Hematopoietic multipotent progenitor cell treated with erythropoietin and hydrocortisone succinate and interleukin-3 and kit ligand, for 8 days (in vitro differentiated cells): ENCODE measurements at places on chromosomes 5 and 9.

DNA sequence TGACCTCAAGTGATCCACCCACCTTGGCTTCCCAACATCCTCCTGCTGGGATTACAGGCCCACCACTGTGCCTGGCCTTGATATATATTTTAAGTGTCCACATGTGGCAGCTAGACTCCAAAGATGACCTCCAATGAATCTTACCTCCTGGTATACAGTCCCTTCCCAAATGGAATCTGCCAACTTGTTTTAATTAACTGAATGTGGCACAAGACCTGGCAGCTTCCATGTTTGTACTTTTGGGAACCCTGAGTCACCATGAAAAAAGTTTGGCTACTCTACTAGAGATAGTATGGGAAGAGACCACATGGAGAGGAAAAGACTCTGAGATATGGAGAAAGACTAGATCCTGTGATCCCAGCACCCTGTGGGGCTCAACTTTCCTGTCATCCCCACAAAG lies 42.5 kb downstream of the CCL28 start:
- DNase-seq = no peak

- DNase-seq = no peak
Measured at GRCh38 chr5:102617191-102618187, 118.7 kb upstream of the SLCO6A1 start.

DNA sequence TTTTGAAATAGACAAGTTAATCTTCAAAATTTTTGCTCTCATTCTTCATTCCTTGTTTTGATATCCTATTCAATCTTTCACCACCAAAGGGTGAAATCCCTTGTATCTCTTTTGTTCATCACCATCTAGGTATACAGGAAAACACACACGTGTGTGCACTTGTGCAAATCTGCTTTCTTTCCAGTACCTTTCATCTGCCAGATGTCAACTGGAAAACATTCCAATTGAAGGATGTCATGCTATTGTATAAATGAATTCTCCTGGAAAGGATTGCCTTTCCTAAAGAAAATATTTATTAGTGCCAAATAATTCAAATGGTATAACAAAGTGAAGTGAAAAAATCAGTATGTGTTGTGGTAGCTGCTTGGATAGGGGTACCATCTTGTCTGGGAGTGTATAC lies 123.7 kb downstream of the RANBP17 start:
- no peak for DNase-seq

DNA sequence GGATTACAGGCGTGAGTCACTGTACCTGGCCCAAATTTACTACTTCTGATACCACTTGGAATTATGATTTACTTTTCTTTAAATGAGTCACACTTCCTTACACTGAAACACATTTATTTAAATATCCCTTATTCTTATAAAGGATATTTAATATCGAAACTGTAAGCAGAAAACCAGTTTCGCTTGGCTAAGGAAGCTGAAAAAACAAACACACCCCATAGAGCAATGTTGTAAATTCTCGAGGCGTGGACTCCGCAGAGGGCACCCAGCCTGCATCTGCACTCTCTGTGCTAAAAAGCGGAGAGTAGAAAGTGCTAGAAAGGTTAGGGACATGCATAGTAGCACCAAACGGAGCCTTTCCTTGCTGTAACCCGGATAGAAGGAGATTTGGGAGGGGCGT lies 86.5 kb downstream of the HMCN2 start:
- no peak for DNase-seq

DNA sequence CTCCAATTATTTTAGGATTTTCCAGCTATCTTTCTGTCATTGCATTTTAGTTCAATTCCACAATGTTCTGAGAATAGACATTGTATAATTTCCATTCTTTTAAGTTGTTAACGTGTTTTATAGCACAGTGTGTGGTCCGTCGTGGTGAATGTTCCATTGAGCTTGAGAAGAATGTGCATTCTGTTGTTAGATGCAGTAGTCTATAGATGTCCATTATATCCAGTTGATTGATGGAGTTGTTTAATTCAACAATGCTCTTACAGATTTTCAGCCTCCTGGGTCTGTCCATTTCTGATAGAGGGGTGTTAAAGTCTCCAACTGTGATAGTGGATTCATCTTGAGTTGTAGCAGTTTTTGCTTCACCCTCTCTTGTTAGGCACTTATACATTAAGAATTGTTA lies 1587.7 kb upstream of the NUDT12 start:
- DNase-seq = no peak

- peak; percentile 73 for DNase-seq
Measured at GRCh38 chr5:32193591-32193990, 19.5 kb upstream of the GOLPH3 start.

- DNase-seq = no peak
Measured at GRCh38 chr9:13128266-13128860, 151.1 kb downstream of the MPDZ start.

GRCh38 chr5:181181650-181182565 lies 23.1 kb downstream of the TRIM7 start:
- peak; percentile 76 for DNase-seq

- no peak for DNase-seq
Measured at GRCh38 chr5:74094096-74094781, 468.2 kb downstream of the ARHGEF28 start.

- no peak for DNase-seq
Measured at GRCh38 chr9:113533335-113534225, 70.1 kb downstream of the RGS3 start.

- DNase-seq = no peak
Measured at GRCh38 chr9:109931623-109932022, 151.6 kb downstream of the PALM2AKAP2 start.

DNA sequence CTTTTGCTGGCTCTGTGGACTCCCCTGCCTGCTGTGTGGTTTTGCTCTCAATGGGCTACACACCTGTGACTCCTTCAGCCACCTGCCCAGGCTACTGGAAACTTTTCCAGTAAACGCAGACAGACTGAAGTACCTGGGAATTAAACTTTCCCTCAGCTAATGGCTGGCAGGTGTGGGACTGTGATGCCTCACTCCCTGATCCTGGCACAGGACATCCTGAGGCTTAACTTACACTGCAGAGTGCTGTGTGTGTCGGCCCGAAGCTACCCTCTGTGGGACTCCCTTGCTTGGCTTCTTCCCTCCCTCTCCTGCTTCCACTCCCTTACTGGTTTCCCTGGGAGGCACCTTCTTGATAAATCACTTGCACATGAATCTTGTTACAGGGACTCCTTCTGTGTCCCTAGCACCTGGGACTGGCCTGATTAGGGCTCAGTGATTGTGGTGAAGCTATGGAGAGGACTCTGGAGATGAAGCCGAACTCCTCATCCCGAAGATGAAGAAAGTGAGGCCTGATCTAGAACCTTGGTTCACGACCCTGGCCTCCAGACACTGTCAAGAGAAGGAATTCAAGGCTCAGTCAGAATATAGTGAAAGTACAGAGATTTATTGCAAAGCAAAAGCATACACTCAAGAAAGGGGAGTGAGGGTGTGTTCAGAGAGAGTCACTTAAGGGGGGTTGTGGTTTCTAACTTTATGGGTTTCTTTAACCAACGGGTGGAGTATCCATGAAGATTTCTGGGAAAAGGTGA lies 113.4 kb upstream of the ALDH1B1 start:
- peak; percentile 3 for DNase-seq

- no peak for DNase-seq
Measured at GRCh38 chr5:119515192-119515591, 62.9 kb downstream of the HSD17B4 start.

GRCh38 chr5:111685969-111686368 lies 71.0 kb downstream of the NREP start:
- peak; percentile 13 for DNase-seq

GRCh38 chr5:141441571-141442170 lies 11.4 kb downstream of the PCDHGA12 start:
- DNase-seq = no peak

DNA sequence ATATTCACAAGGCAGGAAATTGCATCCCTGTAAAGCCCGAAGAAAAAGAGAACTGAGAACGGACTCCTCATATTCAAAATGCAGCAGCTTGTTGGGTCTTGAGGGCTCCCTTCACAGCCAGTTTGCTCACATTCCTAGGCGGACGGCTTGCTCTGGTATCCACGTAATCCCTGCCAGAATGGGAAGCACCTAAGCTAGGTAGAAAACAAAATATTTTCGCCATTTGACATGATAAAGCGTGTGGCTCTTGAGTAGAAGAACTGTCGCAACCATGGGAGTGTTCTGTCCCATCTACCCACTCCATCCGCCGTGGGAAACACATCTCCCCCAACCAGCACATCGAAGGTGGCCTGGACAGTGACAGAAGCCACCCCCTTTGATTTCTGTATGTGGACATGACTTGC lies 183.1 kb downstream of the GAS1 start:
- no peak for DNase-seq

- DNase-seq = peak; percentile 48
Measured at GRCh38 chr9:72586388-72587130, 65.2 kb downstream of the TMC1 start.

DNA sequence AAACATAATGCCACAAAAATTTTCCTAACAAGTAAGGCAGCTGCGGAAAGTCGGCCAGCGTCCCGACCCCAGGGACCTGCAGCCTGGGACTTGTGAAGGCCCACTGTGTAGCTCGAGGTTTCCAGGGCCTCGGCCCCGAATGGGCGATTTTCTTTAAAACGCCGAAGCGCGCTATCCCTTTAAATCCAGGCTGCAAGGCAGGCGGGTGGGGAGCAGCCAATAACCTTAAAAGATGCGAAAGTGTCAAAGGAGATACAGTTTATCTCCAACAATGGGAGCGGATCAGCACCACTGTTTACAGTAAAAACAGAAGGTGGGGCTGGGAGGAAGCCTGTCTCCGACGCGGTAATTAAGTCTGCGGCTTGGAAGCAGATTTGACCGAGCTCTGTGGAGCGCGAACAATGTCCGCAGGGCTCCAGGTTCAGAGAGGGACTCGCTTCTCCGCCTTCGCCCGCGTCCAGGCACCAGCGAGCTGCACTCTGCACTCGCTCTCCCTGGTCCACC lies 1.7 kb upstream of the ZSWIM6 start:
- peak; percentile 74 for DNase-seq

DNA sequence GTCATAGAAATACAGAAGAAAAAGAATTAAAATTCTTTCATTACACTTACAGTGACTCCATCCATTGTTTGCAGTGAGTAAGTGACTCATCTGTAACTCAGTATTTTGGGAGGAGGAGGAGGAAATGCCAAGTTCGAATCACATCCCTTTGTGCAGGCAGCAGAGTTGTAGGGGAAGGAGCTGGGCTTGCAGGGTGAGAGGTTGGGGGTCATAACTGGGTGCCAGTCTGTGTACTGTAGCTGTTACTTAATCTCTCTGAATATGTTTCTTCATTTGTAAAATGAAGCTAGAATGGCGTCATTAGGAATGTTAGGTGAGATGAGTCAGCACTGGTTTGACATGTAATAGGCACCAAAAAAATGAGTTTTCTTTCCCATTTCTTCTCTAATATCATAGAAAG lies 235.7 kb upstream of the ADAMTSL1 start:
- DNase-seq = no peak

DNA sequence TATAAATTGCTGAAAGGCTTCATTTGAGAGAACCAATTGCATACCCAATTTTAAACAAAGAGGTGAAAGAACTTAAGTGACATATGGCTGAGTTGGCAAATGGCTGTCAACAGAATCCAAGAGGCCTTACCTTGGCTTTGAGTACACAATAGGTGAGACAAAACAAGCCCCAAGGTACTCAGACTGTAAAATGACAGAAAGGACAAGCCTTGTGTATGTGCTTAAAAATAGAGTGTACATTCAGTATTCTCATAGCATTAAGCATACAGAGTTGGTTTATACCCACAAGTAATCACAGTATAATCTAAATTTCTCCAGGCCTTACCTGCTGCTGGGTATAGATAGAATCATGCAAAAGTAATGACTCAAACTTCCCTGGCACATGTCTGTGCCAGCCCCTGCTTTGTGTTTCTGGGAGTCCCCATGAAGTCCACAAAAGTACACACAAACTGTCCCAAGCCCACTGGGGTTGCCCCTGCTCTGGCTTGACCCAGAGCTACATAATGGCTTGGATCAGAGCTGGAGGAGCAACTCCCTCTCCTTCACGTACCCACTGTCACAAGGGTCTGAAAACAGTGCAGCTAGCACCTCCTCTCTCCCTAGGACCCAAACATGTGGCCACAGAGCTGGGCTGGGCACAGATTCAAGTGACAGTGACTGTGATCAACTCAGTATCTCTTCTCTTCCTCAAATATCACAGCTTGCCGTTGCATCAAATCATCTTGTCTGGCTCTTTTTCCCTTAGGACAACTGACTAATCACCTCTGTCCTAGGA lies 250.8 kb downstream of the ENC1 start:
- no peak for DNase-seq

DNA sequence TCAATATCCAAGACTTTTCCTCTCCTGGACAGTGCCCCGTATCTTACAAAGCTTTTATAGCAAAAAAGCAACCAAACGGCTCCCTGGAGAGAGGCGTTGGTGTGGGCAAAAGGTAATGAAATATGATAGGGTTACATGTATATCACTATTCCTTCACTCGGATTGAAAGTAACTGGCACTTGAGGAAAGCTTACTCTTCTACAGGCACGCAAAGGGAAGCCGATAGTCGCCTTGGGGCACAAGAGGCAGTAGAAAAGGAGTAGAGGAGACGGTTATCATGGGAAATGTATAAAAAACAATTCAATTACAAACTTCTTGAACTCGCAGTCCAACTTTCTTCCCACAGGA lies 1.1 kb downstream of the DIAPH1 start:
- DNase-seq = peak; percentile 36

DNA sequence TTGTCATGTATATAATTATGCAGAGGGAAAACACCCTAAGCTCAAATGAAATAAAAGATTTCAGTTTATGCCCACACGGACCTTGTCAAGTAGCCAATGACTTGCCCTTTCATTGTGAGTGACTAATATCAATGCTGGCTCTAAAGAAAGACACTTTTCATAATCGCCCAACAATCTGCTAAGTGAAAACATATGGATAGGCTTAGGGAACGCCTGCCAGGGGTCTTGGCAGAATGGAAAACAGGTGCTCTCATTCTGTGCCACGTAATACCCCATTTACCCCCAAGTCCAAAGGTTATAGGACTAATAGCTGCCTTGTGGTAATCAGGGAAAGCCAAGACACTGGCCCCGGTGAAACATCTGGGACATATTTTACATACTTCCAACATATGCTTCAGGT lies 157.7 kb downstream of the SLF1 start:
- no peak for DNase-seq

- no peak for DNase-seq
Measured at GRCh38 chr5:133348406-133348805, 263.9 kb downstream of the FSTL4 start.

DNA sequence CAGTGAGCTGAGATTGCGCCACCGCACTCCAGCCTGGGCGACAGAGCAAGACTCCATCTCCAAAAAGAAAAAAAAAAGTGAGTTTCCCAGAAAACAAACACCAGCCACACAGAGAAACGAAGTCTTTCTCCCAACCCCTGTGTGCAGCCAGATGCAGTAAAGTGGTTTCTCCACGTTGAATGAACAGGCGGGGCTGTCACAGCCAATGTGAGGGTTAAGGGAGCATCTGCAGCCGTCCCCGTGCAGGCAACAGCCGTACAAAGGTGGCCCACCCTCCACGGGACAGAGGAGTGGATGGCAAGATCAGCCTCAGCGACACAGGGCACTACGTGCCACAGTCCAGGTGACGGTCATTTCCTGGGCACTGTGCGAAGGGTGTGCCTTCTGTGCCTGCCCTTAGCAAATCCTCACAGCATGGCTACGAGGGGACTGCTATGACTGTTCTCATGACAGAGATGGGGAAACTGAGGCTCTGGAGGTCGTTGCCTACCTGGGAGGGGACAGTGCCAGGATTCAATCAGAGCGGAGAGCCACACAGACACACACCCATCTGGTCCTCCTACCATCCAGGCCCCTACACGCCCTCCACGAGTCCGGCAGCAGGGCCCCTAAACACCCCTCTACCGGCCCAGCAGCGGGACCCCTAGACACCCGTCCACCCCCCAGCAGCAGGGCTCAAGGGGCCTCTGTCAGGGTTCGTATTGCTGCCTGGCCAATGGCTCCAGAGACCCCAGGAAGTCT lies 2.3 kb downstream of the VAV2 start:
- DNase-seq = no peak

GRCh38 chr9:87662808-87663528 lies 63.0 kb upstream of the CTSL start:
- DNase-seq = peak; percentile 73
